ENCODE measurements at places on chromosomes 16 and 17.

DNA sequence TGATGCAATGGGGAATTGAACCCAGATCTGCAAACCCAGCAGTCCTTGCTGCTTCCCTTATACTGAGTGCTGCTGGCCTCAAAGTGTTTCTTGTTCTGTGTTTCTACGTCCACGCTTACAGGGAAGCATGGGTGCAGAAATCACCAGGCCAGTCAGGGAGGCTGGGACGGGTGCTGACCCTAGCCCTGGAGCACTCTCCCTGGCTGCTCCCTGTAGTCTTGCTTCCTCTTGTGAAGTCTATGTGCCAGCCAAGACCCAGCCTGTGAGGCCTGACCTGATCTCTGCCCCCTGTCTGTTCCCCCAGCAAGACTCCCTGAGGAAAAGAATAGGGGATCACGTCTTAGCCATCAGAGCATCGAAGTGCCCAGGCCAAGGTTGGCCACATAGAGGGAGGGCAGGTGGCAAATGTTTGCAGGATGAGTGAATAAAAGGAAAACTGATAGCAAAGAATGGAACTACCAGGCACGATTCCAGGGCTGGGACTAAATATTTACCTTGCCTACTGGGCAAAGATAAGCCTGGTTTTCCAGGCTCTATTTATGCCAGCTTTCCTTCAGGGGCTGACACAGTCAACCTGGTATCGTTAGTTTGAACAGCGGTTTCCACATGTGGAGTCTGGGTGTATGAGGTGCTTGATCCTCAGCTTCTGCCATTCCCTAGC is 41.2 kb upstream of the RHOT1 start:
- DNase-seq = no peak

GRCh38 chr17:33371377-33371776 is 78.3 kb upstream of the ASIC2 start:
- no peak for DNase-seq

GRCh38 chr17:63420868-63421680 is 25.0 kb downstream of the CYB561 start:
- no peak for DNase-seq

DNA sequence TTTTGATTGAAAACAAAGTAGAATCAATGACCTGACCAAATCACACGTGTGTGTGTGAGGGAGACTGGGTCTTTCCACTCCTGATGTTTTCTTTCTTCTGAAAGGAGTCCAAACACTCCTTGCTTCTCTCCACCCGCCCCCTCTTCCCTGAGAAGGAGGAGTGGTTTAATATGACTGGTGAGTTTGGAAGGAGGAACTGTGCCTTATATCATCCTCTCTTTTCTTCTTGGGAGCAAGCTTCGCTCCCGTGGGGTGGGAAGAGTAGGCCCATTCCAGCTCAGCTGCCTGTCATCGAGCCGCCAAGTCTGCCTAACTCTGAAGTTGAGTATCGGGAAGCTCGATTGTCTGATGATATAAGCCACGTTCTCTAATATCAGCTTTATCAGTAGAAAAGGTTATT is 96.5 kb downstream of the YPEL2 start:
- DNase-seq = no peak

DNA sequence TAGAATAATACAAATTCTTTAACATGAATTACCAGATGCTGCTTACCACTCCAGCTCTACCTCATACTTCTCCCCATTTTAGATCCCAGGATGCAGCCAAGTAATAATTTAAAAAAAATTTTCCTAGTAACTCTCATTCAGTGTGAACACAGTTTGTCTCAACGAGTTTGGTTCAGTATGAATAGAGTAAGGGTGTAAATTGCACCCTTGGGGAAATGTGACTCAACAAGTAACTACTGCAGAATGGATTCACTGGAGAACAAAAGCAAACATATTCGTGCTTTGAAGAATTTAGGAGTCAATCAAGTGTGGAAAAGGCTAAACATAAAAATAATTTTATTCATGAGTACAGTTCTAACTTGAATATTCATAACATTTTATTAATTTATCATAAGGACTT is 23.0 kb downstream of the KCNJ16 start:
- DNase-seq = no peak

- no peak for DNase-seq
These were observed 10.3 kb downstream of the PHAF1 start for GRCh38 chr16:67120025-67120424.

GRCh38 chr17:38621538-38621937 is 15.8 kb upstream of the SRCIN1 start:
- DNase-seq = no peak

GRCh38 chr17:71024172-71024571 is 854.8 kb downstream of the KCNJ2 start:
- no peak for DNase-seq

DNA sequence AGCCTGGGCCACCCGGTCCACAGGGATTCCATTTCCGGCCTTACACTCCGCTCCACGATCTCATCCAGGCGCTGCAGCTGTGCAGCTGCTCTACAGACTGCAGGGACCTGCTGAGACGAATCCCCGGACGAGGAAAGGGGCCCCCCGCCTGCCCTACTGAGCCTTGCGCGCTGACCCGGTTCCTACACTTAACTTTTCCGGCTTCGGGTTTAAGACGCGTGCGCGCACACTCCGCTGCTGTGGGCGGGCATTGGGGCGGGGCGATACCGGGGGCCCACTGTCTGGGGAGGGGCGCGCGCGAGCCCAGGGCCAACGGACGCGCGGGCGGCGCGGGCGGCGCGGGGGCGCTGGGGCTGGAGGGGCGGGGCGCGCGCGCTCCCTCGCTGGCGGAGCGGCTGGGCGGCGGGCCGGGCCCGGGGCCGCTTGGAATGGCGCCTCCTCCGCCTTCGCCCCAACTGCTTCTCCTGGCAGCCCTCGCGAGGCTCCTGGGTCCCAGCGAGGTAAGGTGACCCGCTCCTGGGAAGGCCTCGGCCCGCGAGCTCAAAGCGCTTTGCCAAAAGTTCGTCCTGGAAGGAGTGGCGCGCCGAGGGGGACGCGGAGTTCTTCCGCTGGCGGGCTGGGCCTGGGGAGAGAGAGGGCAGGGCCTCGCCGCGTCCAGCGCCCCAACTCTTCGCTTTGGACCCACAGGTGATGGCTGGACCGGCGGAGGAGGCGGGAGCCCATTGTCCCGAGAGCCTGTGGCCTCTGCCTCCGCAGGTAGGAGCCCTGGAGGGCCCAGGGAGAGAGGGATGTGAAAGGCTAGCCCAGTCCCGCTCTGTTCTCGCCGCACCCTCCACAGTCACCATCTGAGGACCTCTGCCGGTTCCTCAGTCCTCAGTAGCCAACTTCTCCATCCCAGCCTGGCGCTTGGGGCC is at the start of gene TP53I13:
Gene TP53I13, plus strand, starts transcription at position 371 of the 914 bp plus-strand sequence. Its CDS starts 58 bp downstream, at position 429.
- DNase-seq = peak; percentile 91

- no peak for DNase-seq
These were observed 25.5 kb downstream of the SERPINF1 start for GRCh38 chr17:1787301-1787902.

DNA sequence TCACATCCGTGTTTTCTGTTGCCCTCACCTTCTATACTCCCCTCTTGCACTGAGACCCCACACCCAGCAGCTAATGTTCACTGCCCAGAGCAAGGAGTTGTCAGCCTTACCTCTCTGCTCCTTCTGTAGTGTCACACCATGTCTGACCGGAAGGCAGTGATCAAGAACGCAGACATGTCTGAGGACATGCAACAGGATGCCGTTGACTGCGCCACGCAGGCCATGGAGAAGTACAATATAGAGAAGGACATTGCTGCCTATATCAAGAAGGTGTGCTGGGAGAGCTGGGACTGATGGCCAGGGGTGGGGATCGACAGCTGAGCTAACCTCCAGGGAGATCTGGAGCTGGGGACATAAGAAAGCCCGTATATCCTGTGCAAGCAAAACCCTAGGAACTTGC is 3.7 kb downstream of the DYNLL2 start:
- no peak for DNase-seq

DNA sequence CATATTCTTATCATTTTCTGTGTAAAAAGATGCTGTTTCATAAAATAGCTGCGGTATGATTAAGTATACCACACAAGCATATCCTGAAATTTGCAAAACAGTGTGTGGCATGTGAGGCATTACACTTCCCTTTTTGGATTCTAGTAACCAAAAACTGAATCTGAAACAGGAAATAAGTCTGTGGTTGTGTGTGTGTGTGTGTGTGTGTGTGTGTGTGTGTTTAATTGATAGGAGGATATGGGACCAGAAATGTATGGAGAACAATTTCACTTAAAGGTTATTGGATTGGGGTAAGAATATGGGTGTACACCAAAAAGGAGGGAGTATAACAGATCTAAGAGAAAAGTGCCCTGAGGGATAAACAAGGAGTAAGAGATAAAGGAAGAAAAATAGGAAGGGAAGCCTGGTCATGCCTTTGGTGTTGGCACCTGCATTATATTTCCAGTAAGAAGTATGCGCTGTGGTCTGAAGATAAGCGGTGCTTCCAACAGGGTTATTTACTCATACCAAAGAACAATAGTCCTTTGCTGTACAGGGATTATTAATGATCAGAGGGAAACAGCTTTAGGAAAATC is 4.0 kb downstream of the LYRM1 start:
- no peak for DNase-seq

DNA sequence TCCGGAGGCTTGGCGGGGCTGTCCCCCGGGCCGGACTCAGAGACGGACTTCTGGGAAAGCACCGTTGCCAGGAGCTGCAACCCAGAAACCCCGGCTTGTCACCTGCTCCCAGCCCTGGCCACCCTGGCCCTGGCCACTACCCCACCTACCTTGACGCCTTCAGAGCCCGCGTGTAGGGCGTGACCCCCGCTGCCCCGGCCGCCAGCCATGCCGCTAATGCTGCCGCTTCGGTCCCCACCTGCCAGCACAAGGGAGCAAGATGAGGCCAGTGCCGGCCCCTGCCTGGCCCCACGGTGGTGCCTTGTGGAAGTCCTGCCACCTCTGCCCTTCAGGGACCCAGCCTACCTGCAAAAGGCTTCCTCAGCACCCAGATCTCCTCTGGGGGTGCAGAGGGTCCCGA is 11.4 kb downstream of the CASKIN1 start:
- no peak for DNase-seq

GRCh38 chr17:81930142-81931125 is 2.9 kb upstream of the MAFG start:
- DNase-seq = no peak

GRCh38 chr16:12089492-12090150 is 113.1 kb downstream of the SNX29 start:
- no peak for DNase-seq

GRCh38 chr16:56005958-56006357 is 130.8 kb upstream of the CES5A start:
- DNase-seq = no peak

DNA sequence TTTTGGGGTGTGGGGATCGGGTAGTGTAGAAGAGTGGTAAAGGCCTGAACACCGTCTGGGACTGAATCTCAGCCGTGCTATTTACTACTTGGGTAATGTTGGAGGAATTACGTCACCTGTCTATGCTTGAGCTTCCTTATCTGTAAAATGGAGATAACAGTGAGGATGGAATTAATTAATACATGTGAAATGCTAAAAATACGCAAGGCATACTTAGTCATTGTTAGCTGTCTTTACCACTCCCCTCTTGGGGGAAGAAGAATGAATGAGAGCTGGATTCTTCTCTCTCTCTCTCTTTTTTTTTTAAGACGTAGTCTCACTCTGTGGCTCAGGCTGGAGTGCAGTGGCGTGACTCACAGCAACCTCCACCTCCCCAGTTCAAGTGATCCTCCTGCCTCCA is 41.1 kb upstream of the TANGO6 start:
- no peak for DNase-seq

GRCh38 chr17:8855477-8856204 is 11.8 kb downstream of the PIK3R6 start:
- DNase-seq = no peak

DNA sequence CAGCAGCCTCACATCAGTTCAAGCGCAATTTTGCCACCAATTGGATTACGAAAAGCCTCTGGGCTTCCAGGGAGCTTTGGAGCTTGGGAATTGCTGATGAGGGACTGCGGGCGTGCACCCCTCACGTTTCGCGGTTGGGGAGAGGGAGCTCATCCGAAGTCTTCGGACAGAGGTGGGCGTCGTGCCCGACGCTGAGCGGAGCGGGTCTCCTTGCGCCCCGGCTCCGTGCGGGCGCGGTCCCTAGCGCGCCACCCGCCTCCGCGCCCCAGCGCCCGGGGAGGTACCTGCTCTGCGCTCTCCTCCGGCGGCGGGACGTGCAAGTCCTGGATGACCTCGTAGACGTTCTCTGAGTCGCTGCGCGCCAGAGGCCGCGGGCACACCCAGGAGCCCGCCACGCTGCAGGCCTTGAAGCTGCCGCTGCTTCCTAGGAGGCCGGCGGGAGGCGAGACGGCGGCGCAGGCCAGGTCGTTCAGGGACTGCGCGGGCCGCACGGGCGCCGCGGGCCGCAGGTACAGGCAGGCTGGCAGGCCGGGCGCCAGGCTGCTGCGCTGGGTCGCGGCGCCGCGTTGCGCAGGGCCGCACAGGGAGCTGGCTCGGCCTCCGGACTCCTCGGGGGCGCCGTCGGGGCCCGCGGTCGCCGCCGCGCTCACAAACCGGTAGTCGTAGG is 3.2 kb downstream of the ARHGAP27 start:
- DNase-seq = no peak

DNA sequence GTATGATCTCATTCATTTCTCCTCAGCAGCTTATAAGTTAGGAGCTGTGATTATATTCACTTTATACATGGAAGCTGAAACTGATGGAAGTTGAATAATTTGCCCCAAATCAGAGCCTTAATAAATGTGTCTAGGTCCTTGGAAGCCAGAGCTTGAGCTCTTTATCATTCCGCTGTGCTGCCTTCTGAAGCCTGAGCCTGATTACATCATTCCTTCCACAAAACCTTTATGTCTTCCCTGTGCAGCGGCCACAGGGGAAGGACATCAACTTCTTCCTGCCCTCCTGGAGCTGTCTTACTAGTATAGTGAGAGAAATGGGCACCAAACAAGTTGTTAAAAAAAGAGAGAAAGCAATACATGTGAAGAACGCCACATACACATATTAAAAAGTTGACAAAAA is 6.8 kb downstream of the TNRC6C start:
- DNase-seq = no peak

DNA sequence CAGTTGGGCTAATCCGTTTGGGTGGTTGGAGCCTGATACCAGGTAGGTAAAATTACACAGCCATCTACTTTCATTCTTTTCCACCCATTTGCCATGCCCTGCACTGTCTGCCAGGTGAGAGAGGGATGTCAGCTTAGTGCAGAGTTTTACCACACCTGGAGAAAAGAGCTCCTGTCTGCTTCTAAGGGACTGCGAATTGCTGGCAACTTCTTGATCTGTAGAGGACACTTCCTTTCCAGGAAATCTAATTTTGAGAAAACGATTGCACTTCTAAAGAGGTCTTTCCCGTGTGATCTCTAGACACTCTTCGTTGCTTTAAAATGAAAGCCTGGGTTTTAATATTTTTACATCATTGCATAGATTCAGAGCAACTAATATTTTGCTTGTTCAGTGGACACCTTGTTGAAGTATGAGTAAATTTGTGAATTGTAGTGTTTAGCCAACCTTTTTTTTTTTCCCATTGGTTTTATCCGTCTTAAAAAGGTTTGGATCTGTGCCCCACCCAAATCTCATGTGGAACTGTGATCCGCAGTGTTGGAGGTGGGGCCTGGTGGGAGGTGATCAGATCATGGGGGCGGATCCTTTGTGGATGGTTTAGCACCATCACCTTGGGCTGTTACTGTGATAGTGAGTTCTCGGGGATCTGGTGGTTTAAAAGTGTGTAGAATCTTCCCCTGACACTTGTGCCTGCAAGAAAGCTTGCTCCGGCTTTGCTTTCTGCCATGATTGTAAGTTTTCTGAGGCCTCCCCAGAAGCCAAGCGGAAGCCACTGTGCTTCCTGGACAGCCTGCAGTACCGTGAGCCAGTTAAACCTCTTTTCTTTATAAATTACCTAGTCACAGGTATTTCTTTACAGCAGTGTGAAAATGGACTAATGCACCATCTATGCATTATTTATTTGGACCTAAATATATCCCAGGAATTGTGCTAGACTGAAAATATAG is 104.6 kb downstream of the PRKCA start:
- DNase-seq = no peak
